ENCODE measurements at places on chromosomes 4 and X.

DNA sequence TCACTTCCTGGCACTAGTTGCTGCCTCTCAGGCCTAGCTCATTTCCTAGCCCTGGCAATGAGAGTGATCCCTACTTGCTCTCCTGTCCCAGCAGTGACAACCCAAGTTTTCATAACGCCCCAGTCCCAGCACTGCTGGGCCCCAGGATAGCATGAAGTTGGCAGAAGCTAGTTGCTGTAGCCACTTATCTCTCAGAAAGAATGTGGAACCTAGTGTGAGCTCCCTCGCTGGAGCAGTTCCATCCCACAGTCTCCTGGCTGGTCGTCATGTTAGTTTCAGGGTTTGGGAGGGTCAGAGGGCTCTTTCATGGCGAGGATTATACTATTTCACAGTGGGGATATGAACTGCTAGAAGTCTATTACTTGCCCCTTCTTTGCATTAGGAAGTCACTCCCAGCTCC lies 5.1 kb downstream of the PF4 start:
- DNase-seq: no peak

- DNase-seq: peak; percentile 73
Measured at GRCh38 chrX:14032406-14032805, 2.7 kb upstream of the GEMIN8 start.

GRCh38 chr4:122921971-122922876 lies at the start of gene NUDT6:
Gene NUDT6 (minus strand): TSS chr4:122922597. CDS start chr4:122922572, 25 bp downstream.
- DNase-seq: peak; percentile 51

DNA sequence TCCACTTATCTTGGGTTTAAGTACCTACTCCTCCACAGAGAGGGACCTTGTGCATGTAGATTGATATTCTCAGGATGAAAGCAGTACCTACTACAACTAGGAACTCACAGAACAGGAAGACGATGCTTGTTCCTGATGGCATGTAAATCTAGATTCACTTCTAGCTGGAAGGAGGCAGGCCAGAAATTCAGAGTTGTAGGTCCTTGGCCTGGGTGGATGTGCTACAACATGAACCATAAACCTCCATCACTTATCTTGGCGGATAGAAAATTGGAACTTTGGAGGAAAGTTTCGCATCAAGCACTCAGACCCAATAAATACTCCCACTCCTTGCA lies 9.3 kb upstream of the SMIM20 start:
- no peak for DNase-seq
